Stimulated activated CD8-positive, alpha-beta memory T cell treated with anti-CD3 and anti-CD28 coated beads, Interleukin-15, amount 100 ng/mL, for 24 hours (primary cell): ENCODE measurements at places on chromosomes 3 and 15.

GRCh38 chr15:31324186-31324585 is 2.4 kb upstream of the KLF13 start:
- DNase-seq: no peak

DNA sequence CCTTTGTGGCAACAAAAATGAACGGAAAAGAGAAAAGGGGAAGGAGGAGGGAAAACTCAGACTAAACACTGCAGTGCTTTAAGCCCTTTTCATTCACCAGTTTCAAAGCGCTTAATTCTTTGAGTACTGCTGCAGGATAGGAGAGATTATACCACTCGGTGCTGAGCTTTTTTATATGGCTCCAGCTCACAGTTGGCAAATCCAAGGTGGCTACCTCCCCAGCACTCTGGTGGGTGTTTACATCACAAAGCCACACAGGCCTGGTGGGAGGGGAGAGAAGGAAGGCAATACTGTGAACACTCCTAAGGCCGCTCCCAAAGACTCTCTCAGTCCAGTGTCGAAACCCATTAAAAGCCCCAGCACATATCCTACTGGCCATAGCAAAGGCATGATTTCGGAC is 191.4 kb downstream of the STT3B start:
- no peak for DNase-seq

DNA sequence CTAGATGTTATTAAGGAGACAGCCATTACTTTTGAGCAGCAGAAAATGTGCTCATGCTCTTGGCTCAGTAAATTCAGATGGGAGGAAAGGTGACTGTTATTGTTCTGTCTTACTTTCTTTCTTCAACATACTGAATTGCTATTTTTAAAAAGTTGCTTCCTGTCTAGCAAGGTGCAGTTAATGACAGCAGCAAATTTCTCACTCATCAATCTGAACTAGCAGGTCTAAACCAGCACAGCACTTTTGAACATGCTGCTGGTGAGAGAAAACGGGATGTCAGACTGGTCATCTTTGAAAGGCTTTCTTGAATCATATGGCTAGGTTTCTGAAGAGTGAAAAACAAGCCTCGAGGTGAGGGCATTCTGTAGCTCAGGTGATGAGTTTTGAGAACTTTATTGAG is 384.7 kb downstream of the MFSD1 start:
- no peak for DNase-seq

DNA sequence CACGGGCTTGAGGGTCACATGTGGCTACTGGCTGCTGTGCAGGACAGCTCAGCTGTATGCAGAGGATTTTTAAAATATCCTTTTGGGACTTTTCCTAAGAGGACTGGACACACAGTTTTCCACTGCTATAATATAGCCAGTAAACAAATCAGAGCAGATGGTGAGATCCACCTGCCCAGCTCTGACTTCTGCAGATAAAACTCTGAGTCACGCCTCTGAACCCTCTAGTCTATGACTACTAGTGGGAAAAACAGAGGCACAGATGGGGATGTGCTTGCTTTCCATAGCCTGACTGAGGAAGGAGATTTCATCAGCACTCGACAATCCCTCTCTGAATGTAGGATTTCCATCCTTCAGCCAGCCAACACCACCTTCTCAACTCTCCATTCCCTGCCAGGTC is 45.1 kb downstream of the COLQ start:
- DNase-seq: no peak

DNA sequence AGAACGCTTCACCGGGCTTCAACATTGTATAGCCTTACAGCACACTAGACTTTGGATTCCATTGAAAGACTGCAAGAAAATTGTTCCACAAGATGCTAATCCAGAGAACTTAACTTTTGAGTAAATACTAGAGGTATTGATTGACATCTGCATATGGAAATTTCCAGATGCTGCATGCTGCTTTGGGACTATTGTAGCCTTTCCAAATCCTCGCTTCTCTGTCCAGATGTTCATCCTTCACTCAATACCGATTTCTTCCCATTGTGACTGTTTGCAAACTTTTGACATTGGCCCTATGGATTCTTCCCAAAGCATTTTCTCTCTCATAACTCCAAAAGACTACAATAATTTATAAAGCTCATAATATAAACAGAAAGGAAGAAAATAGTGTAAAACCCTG is 41.4 kb downstream of the COL6A6 start:
- no peak for DNase-seq

DNA sequence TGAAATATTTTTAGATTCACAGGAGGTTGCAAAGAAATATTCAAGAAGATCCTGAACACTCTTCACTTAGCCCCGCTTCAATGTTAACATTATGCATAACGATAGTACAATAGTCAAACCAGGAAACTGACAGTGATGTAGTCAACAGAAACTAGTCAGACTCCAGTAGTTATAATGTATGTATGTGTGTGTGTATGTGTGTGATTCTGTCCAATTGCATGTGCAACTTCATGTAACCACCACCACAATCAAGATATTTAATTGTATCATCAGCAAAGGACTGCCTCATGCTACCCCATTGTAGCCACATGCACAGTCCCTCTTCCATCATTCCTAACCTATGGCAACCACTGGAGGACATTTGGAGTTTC is 77.9 kb downstream of the APBA2 start:
- DNase-seq: no peak

GRCh38 chr15:101410612-101411011 is 78.9 kb downstream of the PCSK6 start:
- DNase-seq: no peak

DNA sequence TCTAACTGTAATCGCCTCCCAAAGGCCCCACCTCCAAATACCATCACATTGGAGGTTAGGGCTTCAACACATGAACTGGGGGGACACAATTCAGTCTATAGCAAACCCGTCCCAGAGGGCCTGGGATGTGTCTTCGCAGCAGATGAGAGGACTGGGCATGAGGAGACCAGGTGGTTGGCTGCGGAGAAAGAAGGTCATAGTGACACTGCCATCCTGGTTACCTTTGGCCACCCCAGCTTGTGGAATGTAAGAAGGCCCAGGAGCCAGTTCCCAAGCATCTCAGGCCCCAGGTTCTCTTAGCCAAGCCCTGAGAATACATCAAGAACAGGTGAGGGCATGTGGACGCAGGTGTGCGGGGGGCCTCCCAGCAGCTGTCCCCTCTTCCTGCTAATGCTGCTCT is 6.4 kb upstream of the RARRES1 start:
- no peak for DNase-seq
